ENCODE measurements at places on chromosomes 6 and 20. TPM values are rescaled to one million over a fixed set of nuclear protein-coding genes. Genes with fewer than 3 reads are reported as not detected.

GRCh38 chr20:57429580-57430200 is 38.5 kb downstream of the RBM38 start:
- DNase-seq: no peak

GRCh38 chr6:112799889-112800288 is 452.8 kb downstream of the RFPL4B start:
- DNase-seq: no peak

DNA sequence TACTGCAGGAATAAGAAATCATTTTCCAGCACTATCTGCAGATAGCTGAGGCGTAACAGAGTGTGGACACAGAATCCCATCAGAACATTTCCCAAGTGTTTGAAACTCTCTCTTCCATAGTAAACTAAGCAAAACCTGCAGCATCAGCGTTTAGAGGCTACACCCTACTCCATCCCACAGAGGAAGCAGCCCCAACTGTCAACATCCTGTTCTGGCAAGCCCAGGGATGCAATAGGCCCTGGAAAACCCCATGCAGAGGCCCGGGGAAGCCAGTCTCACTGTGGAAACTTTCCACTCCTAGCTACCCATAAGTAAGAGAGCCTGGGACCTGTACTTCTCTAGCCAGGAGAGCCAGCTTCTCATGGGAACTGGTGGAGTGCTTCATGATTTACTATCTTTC is 129.4 kb downstream of the LY86 start:
- no peak for DNase-seq

- no peak for DNase-seq
Observed at GRCh38 chr6:161922631-161923119, 648.8 kb upstream of the AGPAT4 start.

- DNase-seq: no peak
Observed at GRCh38 chr6:71457929-71458328, 169.3 kb downstream of the OGFRL1 start.

DNA sequence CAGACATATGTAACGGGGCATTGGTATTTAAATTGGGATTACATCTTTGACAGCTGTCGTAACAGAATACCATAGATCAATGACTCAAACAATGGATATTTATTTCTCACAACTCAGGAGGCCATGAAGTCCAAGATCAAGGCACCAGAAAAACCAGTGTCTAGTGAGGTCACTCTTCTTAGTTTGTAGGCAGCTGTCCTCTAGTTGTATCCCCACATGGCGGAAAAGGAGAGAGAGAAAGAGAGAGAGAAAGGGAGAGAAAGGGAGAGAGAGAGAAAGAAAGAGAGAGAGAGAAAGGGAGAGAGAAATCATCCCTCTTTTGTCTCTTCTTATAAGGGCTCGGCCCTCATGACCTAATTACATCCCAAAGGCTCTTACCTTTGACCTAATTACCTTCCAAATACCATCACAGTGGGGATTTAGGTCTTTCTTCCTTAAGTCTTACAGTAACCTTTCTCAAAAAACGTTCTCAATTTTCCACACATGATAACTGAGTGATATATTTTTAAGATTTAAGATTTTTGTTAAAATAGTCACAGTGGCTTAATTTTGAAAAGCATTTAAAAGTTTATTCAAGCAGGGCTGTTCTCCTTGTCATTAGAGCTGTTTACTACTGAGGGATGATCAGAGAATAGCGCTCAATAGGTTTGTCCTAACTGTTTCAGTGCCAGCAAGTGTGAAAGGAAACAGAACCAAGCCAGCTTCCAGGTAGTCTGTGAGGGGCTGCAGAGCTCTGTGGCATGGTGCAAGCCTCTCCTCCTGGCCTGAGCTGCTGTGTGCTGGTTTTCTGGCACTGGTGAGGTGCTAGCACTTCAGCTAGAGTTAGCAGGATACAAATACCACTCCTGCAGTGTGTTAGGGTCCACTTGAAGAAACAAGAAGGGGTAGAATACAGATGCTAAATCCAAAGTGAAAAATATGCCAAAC is 79.0 kb downstream of the IMPG1 start:
- DNase-seq: no peak

DNA sequence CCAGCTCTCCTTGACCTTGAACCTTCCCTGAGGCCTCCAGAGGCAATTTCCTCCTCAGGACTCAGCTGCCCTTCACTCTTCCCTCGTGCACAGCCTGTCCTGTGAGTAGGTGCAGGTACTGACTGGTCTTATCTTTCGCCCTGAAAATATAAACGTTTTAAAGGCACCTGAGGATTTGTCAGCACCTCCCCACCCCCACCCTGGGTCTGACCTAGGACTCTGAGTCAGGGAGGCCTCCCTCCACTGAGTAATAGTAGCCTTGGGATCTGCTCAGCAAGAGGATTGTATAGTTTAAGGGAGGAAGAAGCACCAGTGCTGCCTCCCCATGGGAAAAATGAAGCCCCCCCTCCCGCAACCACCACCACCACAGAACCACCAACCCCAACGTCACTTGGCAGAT is 54.6 kb downstream of the PPARD start:
- no peak for DNase-seq

DNA sequence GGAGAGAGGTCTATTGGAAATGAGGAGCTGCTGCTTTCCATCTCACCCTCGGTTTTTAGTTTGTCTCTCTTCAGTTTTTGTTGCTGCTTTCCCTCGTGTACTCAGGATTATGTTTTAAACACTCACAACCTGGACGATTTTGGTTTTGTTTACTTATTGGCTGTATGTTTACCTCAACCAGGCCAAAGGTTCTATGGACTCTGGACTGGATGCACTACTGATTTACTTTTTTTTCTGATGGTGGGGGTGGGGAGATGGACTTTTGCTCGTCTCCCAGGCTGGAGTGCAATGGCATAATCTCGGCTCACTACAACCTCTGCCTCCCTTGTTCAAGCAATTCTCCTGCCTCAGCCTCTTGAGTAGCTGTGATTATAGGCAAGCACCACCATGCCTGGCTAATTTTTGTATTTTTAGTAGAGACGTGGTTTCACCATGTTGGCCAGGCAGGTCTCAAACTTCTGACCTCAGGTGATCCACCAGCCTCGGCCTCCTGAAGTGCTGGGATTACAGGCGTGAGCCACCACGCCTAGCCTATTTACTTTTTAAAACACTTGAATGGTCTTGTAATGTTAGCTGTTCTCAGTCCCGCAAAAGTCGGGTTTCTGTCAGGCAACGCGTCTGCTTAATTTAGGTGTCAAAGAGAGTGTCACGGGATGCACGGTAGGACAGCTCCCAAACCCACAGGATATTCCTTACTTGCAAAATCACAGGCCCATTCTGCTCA is 148.2 kb upstream of the RIPOR2 start:
- no peak for DNase-seq

- peak; percentile 60 for DNase-seq
Observed at GRCh38 chr6:15351631-15352030, 105.8 kb downstream of the JARID2 start.

- DNase-seq: peak; percentile 92
Observed at GRCh38 chr20:20076297-20077065, 24.1 kb downstream of the CFAP61 start.

MTO1 gene
- 34.5 TPM for total RNA-seq

KIAA1586 gene
- total RNA-seq: 25.0 TPM

NNAT gene
- total RNA-seq: 40.7 TPM

CCDC28A gene
- total RNA-seq: 25.3 TPM

TCF21 gene
- not detected for total RNA-seq

GATA5 gene
- total RNA-seq: not detected
